Smooth muscle cell of the coronary artery (primary cell): ENCODE measurements at places on chromosomes 7 and 10. TPM values are rescaled to one million over a fixed set of nuclear protein-coding genes. Genes with fewer than 3 reads are reported as not detected.

The CYP2C19 gene
- not detected in 2 replicates for total RNA-seq

The JAKMIP3 gene
- 0.08 and 0.35 TPM in 2 replicates for total RNA-seq

The EBF3 gene
- 3.9 and 8.8 TPM in 2 replicates for total RNA-seq

The MGAM2 gene
- not detected in 2 replicates for total RNA-seq

The SEMA3E gene
- total RNA-seq = 1.1 TPM in 1 of 2 replicates, not detected in the other

The NEURL1 gene
- under 0.01 TPM in 2 replicates for total RNA-seq
